Urothelium cell line (cell line): ENCODE measurements at places on chromosomes 1 and 21.

- DNase-seq: no peak
These were observed 75.6 kb downstream of the MTR start for GRCh38 chr1:236870721-236871120.

DNA sequence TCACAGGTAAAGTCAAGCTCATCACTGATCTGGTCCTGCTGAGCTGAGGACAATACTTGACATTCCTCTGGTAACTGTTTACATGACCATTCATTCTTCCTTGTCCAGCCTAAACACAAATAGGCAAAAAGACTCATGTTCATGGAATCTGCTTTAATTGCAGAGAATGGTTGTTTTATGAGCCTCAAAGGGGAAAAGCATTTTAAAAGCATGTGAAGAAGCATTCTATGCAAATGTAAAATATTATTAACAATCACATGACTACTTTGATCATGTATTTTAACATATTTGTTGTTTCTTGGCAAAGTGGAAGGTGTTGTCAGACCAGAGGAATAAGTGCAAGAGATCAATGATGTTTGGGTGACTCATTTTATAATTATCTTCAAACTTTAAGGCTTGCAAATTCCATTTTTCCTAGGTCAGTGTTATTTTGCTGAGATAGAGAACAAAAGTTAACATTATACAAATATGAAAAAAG lies 133.7 kb downstream of the RUNX1 start:
- no peak for DNase-seq

GRCh38 chr1:206979379-206980043 lies 9.3 kb upstream of the FCAMR start:
- peak; percentile 40 for DNase-seq

GRCh38 chr1:222404710-222405109 lies 143.2 kb downstream of the HHIPL2 start:
- no peak for DNase-seq

GRCh38 chr1:220045356-220046051 lies 801 bp downstream of the EPRS1 start:
- DNase-seq: peak; percentile 9

DNA sequence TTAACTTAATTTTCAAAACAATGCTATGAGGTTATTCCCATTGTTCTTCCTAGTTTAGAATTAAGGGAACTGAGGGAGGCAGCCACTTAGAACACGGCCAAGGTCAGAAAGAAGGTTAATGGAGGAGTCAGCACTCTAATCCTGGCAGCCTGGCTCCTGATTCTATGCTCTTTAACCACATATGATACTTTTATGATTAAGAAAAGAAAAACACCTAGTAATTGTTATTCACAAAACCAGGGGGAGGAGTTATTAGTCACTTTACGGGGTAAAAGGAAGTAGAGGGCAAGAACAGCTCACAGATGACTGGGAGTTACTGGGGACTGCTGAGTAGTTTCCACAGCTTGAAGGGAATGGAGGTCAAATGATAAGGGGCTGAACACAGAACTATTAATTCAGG lies 38.6 kb downstream of the GADD45A start:
- DNase-seq: no peak

DNA sequence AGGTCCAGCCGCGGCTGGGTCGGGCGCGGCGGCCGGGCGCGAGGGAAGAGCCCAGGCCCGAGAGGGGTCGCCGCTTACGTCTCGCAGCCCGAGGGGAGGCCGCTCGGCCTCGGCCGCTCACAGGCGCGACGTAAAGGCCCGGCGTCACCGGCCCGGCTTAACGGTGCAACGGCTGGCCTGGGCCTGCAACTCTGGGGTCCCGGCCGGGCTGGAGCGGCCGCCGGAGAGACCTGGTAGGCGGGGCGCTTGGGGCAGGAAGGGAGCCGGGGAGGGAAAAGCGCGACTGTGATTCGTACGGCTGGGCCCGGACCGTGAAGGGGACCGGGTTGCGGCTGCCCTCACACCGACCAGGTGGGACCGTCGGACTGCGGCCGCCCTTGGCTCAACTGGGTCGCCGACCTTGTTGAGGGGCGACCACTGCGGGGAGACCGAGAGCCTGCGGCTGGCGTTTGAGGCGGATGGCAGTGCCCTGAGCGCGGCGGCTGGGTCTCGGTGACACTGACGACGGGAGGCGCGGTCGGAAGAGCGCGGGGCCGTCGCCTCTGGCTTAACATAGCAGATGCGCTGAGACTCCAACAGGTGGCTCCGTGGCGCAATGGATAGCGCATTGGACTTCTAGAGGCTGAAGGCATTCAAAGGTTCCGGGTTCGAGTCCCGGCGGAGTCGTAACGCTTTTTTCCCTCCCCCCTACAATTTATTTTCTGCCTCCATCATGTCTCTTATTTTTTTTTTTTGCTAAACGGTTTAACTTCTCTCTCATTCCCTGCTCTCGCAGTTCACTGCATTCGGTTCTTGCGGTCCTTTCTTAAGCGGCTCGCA lies 31.8 kb downstream of the DNTTIP2 start:
- peak; percentile 83 for DNase-seq

GRCh38 chr1:172489847-172490246 lies 43.1 kb upstream of the SUCO start:
- no peak for DNase-seq

DNA sequence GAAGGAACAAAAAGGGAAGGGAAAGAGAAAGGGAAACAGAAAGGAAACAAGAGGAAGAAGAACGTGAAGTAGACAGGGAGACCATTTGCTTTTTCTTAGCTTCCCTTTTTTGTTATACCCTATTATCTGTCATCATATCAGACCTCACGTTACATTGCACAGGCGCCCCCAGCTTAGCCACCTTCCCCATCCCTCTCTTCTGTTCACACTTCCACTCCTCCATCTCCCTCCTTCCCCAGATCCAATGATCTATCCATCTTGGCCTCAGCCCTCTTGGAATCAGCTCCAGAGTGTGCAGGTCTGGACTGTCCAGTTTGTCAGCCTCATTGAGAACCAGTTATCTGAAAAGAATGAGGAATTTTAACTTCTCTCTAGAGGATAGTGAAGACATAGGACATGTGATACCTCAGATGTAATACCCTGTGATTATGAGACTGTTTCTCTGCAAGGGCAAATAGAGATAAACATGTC lies 101.1 kb upstream of the ERRFI1 start:
- no peak for DNase-seq

GRCh38 chr21:28828981-28829380 lies 163.7 kb downstream of the LTN1 start:
- no peak for DNase-seq

DNA sequence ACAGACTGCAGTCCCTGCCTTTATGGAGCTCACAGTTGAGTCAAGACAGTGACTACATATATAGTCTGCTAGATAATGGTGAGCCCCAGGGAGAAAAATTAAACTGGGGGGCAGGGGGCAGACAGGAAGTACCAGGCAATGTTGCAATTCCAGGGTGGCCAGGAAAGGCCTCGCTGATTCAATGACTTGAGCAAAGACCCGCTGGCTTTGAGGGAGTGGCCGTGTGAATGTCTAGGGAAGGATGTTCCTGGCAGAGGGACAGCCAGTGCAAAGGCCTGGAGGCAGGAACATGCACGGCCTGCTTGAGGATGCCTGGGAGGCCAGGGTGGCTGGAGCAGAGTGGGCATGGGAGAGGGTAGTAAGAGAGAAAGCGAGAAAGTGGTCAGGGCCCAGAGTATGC lies 23.0 kb upstream of the EPHA8 start:
- no peak for DNase-seq

DNA sequence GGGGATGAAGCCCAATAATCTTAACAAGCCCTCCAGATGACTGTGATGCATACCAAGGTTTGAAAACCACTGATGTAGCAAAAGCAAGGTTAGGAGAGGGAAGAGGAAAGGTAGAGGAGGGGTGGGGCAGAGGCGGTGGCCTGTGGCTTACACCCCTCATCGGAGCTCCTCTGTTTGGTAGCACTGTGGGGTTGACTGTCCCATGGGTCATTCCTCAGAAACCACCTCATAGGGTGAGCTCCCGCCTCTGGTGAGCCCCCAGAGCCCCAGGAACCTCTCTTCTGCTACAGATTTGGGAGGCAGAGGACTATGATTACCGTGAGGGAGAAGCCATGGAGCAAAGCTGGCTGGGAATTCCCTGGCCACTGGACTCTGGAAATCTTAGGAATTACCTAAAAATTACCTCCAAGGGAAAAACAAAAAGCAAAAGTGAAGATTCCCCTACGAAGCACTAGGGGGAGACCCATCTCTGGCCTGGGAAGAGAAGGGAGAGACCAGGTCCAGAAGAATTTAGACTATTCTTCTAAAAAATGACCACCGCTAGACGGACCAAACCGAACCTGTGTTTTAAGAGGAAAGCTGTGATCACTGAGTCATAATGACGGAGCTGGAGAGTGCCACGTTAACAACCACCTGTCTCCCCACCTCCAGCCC lies 1.5 kb upstream of the RASSF5 start:
- DNase-seq: no peak

- no peak for DNase-seq
These were observed 18.2 kb downstream of the CEP104 start for GRCh38 chr1:3838788-3839187.

- peak; percentile 75 for DNase-seq
These were observed 20.3 kb downstream of the TSPAN2 start for GRCh38 chr1:115068826-115069585.

GRCh38 chr1:205542367-205542766 lies 37.9 kb downstream of the CDK18 start:
- DNase-seq: no peak

- DNase-seq: no peak
These were observed 26.1 kb downstream of the CD58 start for GRCh38 chr1:116544588-116545358.

DNA sequence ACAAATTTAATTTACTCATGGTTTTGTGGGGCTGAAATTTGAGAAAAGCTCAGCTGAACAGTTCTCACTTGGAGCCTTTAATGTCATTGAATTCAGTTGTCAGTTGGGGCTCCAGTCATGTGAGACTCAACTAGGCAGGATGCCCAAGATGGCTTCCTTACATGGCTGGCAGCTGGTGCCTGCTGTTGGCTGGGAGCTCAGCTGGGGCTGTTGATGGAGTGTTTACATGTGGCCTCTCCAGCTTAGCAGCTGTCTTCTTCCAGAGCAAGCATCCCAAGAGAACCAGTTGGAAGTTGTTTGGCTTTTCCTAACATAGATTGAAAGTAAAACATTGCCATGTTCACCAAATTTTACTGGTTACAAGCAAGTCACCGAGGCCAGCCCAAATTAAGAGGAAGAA lies 81.8 kb upstream of the KCNA3 start:
- DNase-seq: no peak

- no peak for DNase-seq
These were observed 169.3 kb downstream of the GRIK3 start for GRCh38 chr1:36864823-36865601.

DNA sequence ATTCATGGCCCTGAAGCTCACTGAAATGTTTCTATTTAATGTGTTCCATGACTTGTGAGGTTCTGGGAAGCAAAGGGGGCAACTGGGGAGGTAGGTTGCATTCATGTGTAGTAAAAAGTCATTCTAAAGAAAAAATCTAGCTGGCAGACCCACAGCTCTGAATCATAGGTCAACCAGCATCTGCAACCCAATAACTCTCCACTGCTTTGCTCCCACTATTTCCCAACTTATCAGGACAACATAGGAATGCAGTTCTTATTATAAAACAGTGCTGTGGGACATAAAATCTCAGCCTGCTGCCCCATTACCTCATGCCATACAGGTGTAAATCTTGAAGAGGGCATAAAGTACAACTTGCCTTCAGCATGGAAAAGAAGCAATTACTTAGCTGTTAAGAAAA lies 576.1 kb upstream of the PTBP2 start:
- no peak for DNase-seq

- no peak for DNase-seq
These were observed 10.5 kb downstream of the C1orf115 start for GRCh38 chr1:220700556-220701179.

DNA sequence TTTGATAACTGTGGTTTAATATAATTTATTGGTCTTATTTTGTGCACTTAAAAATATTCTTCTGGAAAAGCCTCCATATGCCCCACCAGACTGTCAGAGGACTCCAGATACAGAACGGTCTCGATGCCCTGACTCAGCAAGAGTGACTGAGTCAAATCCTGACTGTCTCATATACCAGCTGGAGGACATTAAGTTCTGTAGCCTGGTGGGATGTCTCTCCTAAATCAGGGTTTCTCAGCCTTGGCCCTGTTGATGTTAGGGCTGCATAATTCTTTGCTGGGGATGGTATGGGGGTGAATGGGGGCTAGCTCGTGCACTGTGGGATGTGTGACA lies 67.7 kb upstream of the TLR5 start:
- no peak for DNase-seq

- DNase-seq: no peak
These were observed 12.8 kb upstream of the RNF223 start for GRCh38 chr1:1086911-1087341.

- no peak for DNase-seq
These were observed 38.6 kb downstream of the EIF2B3 start for GRCh38 chr1:44947774-44948311.

DNA sequence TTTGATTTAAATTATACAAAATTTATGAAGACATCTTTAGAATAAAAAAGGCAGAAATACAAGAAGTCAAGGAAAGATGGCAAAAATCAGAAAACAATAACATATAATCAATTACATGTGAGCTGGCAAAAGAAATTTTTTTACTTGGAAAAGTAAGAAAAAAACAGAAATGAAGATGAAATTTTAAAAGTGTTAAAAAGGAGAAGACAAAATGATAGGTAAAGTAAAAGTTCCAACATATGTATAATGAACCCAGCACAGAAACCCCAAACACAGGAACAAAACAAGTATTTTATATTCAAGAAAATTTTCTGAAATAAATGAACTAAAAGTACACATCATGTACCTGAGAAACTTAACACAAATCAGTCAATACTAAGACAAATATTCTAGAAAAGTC lies 63.4 kb downstream of the USP1 start:
- no peak for DNase-seq

GRCh38 chr1:153483776-153484175 lies 23.3 kb upstream of the S100A7 start:
- DNase-seq: no peak

GRCh38 chr1:10121688-10122087 lies 88.7 kb upstream of the KIF1B start:
- DNase-seq: no peak

- no peak for DNase-seq
These were observed 436.5 kb upstream of the VAMP3 start for GRCh38 chr1:7334475-7335035.

DNA sequence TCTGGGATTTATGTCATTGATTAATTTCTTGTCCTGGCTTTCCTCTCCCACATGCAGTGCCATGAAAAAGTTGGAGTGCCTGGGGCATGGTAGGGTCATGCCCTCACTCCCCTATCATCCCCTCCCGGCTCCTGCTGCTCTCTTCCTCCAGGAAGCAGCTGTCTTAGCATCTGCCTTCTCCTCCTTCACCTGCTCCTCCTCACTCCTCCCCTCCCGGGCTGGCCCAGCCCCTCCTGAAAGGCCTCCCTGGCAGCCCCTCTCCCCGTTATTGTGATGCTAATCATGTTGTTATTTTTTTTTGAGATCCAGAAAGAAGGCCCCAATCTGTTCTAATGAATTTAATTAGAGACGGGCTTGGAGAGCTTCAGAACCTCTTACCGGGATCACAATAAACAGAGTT lies 36.3 kb upstream of the NFASC start:
- no peak for DNase-seq

- DNase-seq: peak; percentile 70
These were observed 1.9 kb downstream of the S100A11 start for GRCh38 chr1:152034654-152035538.

- DNase-seq: no peak
These were observed 27.8 kb downstream of the SHISAL2A start for GRCh38 chr1:52660807-52661206.

GRCh38 chr1:101002551-101002950 lies 23.0 kb downstream of the DPH5 start:
- no peak for DNase-seq
